Kidney glomerular epithelial cell (primary cell): ENCODE measurements at places on chromosomes 4 and X.

GRCh38 chr4:189660722-189661360 is 279.8 kb upstream of the FRG1 start:
- DNase-seq: no peak

DNA sequence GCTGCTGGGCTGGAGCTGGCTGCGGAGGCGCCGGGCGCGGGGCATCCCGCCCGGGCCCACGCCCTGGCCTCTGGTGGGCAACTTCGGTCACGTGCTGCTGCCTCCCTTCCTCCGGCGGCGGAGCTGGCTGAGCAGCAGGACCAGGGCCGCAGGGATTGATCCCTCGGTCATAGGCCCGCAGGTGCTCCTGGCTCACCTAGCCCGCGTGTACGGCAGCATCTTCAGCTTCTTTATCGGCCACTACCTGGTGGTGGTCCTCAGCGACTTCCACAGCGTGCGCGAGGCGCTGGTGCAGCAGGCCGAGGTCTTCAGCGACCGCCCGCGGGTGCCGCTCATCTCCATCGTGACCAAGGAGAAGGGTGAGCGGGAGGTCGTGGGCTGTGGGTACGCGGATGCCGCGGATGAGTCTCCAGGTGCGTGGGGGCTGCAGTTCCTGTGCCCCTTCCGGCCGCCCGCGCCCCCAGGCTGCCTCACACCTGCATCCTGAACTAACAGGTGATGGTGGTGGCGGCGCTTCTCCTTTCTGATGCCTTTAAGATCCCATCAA is 499 bp downstream of the CYP2U1 start:
- DNase-seq: no peak

DNA sequence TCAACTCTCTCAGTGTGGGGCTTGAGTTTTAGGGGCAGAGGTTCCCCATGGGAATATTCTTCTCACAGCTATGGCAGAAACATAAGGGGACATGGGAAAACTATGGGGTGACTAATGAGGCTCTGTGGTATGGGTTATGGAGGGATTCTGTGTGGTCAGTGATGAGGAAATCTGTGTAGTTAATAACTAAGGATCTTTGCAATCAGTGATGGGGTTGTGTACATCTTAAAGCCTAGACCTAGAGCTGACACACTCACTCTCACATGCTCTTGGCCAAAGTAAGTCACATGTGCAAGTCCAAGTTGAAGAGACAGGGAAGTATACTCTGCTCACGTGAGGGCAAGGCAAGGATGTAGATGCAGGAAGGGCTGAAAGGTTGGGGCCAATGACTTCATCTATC is 86.4 kb upstream of the UXT start:
- DNase-seq: no peak

DNA sequence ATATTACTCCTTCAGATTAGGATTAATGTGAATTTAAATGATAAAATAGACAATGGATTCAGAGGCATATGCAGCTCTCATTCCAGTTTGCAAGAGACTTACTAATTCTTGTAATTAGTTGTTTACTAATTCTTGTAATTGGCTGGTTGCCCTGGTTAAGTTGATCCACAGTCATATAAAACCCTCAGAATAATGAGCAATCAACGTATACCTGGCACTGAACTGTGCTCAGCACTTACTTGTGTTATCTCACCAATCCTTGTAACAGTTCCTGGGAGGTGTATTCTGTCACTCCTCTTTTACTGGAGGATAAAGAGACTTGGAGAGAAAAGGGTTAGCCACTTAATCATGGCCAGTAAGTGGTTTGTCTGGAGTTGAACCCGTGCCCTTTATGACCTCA is 10.5 kb downstream of the HERC5 start:
- DNase-seq: no peak

- DNase-seq: no peak
Observed at GRCh38 chrX:23662853-23663252, 4.4 kb upstream of the PRDX4 start.

DNA sequence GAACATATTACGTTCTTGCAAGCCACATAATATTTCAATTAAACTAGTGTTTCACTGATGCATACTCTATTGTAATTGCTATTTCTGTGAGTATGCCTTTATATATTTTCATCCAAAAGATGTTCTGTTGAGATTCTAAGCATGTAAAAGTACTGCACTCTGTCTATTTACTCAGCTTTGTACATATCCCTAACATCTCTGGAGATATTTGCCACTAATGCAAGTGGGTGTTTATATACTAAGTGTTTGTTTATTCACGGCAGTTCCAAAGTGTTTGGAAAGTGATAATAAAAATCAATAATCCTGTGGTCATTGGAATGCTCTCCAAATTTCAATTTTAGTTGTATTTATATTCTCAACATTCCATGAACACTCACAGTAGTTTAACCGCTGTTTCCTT is 1989.0 kb downstream of the C4orf33 start:
- DNase-seq: no peak

DNA sequence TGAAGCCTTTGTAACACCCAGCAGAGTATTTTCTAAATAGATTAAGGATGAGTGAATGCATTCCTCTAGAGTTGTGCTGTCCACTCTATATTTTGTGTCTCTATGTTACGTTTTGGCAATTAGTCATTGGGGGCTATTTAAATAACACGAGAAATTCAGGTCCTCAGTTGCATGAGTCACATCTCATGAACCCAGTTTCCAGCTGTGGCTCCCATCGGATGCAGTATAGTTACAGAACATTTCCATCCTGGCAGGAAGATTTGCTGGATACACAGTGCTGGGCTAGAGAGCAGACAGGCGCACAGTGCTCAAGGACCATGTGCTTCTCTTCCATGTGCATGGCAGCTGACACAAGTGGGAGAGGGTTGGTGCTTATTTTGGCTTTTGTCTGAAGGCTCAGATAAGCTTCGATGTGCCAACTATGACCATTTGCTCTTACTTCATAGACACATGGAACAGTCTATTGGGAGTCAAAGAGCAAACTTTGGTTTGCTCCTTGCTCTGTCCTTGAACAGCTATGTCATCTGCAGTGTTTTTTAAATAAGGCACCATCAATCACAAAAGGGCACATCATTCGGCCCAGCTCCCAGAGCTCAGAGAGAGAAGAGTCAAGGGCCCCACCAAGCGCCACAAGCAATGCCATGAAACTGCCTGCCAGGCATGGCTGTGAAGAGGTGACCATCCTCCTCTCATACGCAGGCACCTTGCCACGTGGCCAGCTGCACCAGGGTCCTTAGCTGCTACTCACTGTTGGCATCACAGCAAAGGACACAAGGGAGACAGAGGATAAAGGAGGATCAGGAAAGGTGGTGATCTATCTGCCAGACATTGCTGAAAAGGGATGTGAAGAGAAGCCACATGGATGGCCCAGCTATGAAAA is 8.1 kb upstream of the STS start:
- DNase-seq: no peak

GRCh38 chrX:64975491-64975890 is 759 bp downstream of the ZC4H2 start:
- peak; percentile 41 for DNase-seq

DNA sequence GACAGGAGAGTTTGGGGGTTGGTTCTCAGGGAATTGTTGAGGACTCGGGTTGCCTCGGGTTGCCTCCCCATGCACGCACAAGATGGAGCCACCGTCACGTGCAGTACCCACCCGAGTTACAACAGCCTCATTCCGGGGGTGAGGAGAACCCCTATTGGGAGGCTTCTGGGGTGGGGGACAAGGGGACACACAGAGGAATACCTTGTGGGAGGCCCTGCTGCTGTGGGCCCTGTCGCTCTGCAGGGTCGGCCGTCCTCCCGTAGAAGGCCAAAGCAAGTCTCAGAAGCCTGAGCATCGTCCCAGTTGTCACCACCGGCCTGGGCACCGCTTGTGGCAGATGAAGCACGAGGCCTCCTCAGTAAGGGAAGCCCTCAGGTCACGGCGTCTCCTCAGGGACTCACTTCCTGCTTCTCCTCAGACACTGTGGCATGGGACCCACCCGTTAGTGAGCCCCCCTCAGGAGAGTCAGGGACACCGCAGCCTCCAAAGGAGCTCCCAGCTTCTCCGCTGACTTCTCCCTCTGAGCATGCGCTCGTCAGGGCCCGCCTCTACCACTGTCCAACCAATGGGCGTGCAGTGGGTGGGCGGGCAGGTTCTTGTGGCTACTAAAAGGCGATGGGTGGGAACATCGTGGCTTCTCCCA is at the start of gene CT55:
Gene CT55, minus strand, starts transcription at position 522 of the 643 bp plus-strand sequence. Its CDS starts 227 bp downstream, at position 295.
- no peak for DNase-seq

DNA sequence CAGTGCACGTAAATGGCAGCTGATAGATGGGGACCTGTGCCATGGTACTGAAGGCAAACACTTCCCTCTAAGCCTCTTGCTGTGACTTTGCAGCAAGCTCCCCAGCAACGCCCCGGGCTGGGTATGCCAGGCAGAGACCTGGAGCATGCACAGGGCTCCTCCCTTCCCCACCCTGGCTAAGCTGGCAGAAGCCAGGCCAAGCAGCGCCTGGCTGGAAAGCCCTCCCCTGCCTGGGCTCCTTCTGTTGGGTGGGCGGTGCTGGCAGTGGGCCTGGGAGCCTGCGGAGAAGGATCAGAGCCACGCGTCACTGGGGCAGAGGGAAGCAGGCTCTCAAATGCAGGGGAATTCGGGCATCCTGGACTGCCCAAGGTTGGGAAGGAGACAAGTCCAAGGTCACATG is 3.6 kb downstream of the ATP2B3 start:
- no peak for DNase-seq

- no peak for DNase-seq
Observed at GRCh38 chrX:10235851-10236250, 79.1 kb downstream of the CLCN4 start.

- peak; percentile 5 for DNase-seq
Observed at GRCh38 chrX:111100191-111100590, 4.2 kb downstream of the PAK3 start.

DNA sequence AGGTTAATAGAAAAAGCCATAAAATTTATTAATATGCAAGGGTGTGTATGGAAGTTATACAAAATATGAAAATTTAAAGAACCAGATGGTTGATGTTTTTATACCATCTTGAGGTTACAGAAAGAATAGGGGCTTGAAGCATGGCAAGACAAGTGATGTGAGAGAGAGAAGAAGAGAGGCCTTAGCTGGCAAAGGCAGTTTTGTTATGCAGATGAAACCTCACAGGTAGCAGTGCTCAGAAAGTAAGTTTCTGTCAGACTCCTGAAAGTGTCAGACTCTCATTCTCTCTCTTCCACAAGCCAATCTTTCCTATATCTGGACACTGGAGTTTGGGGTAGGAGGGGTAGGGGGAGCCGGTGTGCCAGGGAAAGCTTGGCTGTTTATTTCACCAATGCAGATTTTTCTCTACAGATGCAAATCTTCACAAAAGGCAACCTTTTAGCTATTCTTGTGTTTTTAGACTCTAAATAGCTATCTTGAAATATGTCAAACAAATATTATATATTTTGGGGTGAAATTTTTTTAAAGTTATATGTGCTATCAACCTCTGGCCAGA is 124.5 kb downstream of the CFAP299 start:
- no peak for DNase-seq

- no peak for DNase-seq
Observed at GRCh38 chr4:95839891-95840290, at the start of gene PDHA2. Gene PDHA2, plus strand, starts transcription at chr4:95840093. Its CDS starts 58 bp downstream, at chr4:95840151.

- no peak for DNase-seq
Observed at GRCh38 chrX:46477435-46477834, 67.8 kb downstream of the ZNF674 start.

- DNase-seq: no peak
Observed at GRCh38 chr4:18025288-18025687, 3.7 kb upstream of the LCORL start.

GRCh38 chr4:38782452-38783108 is at the start of gene TLR10:
Gene TLR10, minus strand, starts transcription at chr4:38782990. Its CDS starts 7,400 bp downstream, at chr4:38775590.
- DNase-seq: peak; percentile 41

- peak; percentile 15 for DNase-seq
Observed at GRCh38 chr4:168183717-168184571, 91.6 kb downstream of the ANXA10 start.

GRCh38 chr4:67933038-67933437 is 30.3 kb downstream of the TMPRSS11A start:
- DNase-seq: no peak

- no peak for DNase-seq
Observed at GRCh38 chrX:30615229-30615628, 37.7 kb upstream of the TASL start.

DNA sequence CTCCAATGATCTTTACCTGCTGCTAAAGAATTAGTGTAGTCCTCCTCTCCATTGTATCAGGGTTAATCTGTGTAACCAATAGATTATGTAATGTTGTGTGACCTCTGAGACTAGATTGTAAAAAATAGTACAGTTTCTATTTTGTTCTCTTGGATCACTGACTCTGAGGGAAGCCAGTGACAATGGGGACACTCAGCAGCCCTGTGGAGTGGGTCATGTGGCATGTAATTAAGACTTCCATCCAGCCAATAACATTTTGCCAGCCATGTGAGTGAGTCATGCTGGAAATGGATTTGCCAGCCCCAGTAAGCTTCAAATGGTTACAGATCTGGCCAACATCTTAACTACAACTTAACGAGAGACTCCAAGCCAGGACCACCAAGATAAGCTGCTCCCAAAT is 332.3 kb downstream of the PTTG2 start:
- DNase-seq: no peak

DNA sequence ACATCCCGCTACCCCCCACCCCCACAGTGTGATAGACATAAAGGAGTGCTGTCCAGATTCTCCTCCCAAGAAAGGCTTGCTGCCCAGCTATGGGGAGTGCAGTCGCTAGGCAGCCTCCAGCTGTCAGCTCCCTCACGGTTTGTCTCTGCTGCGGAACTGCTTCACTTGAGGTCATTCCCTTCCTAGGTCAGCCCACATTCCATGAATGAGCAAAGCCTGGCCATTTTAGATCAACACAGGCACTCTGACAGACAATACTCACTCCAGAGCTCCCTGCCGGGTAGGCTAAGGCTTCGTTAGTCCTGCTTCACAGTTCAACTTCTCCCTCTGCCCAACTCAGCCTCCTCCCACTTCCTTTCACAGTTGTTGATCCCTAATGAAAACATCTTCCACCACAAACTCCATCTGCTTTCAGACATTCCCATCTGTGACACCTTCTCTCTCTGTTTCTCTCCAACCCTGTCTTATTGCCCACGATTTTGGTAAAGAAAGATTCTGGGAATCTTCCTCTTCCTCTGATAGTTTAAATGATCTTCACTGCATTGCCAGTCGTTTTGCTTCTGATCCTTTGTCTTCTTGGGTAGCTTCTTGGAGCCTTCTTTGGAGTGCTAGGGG is 318.9 kb upstream of the F9 start:
- no peak for DNase-seq

DNA sequence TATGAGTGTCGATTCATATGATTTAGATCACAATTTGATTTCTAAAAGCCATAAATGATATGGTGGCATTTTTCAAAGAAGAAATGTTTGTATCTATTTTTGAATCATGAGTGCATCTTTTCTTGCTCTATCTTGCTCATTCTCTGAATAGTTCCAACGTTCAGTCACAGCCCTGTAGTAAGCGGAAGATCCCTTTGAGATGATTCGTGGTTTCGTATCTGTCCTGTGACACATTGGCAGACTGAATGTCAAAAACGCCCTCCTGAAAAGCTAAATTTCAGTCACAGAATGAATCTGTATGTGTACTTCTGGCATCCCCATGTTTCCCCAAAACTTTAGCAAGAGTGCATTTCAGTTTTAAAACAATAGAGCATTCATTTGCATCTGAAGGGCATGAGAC is 1066.9 kb upstream of the TENM3 start:
- DNase-seq: no peak

GRCh38 chrX:107924136-107924746 is 57.9 kb downstream of the TEX13B start:
- DNase-seq: no peak
